ENCODE measurements at places on chromosomes 12 and 14. TPM values are rescaled to one million over a fixed set of nuclear protein-coding genes. Genes with fewer than 3 reads are reported as not detected.
A peak's percentile ranks its signal among the peaks of the same experiment; 100 is the strongest.

Gene RND1
- total RNA-seq, result 11.9 TPM

DNA sequence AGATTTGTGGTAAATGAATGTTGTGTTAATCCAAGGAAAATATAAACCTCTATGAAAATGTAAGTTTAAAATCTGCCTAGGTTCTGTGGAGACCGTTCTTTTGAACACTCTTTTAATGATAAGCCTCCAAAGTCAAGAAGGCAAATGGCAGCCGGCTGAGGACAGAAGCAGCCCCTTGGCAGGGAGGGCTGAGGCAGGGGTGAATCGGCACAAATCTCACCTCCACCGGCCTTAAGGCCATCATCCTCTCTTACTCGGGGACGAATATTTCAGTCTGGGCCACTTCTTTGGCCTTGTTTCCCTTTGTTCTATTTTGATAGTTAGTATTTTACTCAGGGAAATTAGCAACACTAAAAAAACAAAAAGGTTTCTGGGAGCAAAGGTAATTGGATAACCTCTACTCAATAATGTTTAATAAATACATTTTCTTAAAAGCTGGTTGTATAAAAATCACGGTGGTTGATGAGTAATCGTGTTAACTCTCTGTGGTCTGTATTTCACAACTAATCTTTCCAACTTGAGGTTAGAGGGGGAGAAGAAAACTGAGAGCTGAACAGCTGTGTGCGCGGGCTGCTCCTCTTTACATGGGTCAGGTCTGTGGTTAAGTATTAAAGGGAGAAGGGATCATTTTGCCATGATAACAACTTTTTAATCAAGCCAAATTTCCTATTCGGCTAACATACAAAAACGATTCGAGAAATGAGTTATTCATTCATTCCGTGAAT, 18.6 kb downstream of the LGMN start:
- no peak for DNase-seq

Gene TSPAN19
- total RNA-seq, result not detected

- no peak for DNase-seq
Measured at GRCh38 chr12:126397071-126397581, 1331.9 kb downstream of the AACS start.

Gene EFCAB11
- total RNA-seq, result 0.76 TPM

Gene NGB
- not detected for total RNA-seq

DNA sequence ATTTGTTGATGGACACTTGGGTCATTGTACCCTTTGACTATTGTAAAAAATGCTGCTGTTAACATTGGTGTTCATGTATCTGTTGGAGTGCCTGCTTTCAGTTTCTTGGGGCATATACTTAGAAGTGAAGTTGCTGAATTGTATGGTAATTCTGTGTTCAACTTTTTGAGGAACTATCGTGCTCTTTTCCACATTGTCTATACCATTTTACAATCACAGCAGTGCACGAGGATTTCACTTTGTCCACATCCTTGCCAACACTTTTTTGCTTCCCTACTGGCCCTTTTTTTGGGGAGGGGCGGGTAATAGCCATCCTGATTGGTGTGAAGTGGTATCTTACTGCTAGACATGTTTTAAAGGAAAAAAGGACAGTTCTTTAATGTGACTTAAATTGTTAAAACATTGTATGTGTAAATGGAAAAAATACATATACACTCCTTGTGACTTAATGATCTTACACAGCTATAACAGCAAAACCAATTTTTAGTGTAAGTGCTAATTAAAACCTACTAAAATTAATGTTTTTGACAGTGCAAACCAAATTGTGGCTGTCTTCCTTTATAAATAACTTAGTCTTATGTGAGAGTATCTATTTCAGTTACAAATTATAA, 52.7 kb downstream of the WNK1 start:
- DNase-seq, result no peak

Gene RNU6-8
- total RNA-seq, result not detected

Gene SLC6A13
- not detected for total RNA-seq

GRCh38 chr12:128789356-128789929, 34.3 kb downstream of the SLC15A4 start:
- no peak for DNase-seq

GRCh38 chr14:73263606-73264005, 26.3 kb downstream of the PAPLN start:
- DNase-seq, result no peak

Gene GSC
- not detected for total RNA-seq

DNA sequence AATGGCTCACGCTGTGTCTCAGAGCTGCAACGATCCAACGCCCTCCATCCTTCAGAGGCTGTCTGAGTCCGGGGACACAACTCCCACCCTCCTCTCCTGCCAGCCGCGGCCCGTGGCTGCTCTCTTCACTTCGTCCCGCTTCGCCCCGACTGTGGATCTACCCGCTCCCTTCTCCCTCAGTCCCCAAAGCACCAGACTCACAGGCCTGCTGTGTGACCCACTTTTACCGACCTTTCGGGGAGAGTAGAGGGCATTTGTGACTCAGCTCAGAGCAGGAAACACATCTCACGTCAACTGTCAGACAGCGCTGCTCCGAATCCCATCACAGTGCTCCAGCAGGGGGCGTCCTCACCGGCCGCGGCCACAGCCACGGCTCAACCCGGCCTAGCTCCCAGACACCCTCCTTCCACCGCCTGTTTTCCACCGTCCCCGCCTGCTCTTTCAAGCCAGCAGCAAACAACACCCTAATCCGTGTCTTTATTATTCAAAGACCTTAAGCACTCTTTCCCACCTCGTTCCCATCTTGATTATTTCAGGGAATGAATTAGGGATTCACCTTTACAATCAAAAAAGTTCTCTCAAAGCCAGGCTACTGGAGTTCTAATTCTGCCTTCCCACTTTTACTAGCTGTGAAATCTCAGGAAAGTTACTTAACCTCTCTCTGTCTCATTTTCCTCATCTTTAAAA, 5.0 kb upstream of the AQP2 start:
- peak; percentile 86 for DNase-seq

Gene BCL11B
- 284 TPM for total RNA-seq
